ENCODE measurements at places on chromosomes 11 and 22.

DNA sequence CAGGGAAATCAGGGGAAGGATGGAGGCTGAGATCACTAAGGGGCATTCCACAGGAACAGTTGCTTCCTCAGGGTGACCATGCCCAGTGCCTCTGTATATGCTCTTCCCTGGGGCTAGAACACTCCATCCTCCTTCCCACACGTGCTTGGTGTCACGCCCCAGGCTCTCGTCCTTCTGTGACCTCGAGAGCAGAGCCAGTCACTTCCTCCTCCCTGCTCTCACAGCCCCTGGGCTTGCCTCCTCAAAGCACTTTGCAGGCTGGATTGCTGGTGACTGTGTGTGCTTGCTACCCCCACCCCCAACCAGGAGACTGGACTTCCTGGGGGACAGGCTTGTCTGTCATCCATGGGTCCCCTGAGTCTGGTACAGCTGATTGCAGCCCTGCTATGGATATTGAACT is 56.5 kb upstream of the AMPD3 start:
- DNase-seq = no peak

DNA sequence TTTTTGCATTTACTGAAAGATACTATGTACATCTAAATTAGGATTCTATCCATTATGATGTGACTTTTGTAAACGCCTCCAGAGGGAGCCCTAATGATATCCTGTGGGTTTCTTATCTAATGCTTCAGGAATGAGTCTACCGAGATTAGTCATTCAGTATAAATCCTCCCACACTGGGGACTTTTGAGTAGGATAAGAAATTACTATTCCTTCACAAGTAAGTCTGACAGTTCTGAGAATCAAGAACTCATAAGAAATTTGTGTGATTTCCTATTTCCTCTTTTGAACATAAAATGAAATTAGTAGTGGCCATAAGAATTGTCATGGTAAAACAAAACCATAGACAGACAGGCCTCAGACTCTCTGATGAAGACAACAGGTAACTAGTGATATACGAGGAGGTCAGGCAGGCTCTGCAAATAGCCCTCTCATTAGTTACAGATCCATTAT is 10.0 kb upstream of the OR5M1 start:
- DNase-seq = no peak

- no peak for DNase-seq
Measured at GRCh38 chr11:61061081-61061826, 41.0 kb upstream of the CD5 start.

GRCh38 chr11:85595285-85595884 is 31.8 kb downstream of the DLG2 start:
- no peak for DNase-seq

DNA sequence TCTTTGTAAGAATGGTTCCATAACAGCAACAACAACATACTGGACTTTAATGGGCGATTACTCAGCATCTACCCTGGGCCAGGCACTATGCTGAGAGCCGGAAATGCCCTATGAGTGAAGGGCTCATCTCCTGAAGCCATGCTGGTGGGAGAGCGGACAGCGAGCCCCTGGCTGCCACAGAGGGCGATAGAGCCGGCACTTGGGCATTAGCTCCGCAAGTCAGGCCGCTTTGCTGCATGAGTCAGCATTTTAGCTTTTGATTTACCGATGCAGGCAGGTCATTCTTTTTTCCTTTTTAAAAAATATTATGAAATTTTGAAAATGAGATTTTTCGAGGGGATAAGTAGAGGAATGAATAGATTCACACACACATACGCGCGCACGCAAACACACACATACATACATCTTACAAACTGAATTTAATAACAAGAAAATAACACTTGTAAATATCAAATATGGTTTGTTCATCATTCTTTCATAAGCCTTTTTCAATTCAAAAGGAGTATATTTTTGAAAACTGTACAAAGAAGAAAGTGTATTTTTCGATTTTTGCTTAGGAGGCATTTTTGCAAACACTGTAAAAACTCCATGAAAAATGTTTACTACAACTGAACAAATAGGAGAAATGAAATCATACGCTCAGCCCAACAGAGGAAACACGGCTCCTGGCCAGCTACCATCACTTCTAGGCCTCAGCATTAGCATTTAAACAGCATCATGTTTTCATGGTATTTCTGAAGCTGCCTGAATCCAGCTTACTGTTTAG is 667.3 kb downstream of the OPCML start:
- DNase-seq = no peak

DNA sequence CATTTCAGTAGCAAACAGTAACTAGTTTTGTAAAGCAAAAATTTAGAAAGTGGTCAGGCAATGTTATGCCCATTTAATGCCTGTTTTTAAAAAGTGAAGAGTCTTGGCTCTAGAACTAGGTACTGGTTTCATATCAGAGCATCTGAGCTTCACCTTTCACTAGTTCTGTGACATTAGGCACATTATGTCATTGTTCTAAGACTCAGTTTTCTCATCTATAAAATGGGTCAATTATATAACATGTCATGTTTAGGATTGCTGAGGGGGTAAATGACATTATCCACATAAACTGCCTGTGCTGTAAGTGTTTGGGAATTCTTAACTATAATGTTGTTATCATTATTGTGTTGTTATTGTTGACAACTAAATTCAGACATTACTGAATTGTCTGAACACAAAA is 235.6 kb upstream of the ZC3H12C start:
- DNase-seq = no peak

DNA sequence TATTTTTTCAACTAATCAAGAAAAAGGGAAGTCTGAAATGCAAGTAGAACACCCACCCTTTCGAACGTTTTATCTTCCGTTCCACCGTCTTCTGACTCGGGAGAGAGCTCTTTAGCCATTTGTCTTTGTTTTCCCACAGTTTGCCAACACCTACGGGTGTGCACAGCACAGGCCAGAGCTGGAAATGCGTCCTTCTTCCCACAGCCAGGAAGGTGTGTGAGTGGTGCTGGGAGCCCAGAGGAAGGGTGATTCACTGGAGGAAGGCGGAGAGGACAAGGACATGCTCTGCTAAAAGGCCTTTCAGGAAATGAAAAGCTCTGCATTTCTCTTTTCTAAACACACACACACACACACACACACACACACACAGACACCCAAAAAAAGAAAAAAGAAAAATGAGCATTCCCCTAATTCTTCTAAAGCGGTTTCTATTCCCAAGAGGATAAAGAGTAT is 18.5 kb downstream of the ENDOD1 start:
- DNase-seq = no peak

GRCh38 chr11:34250211-34250610 is 107.6 kb downstream of the ABTB2 start:
- no peak for DNase-seq

DNA sequence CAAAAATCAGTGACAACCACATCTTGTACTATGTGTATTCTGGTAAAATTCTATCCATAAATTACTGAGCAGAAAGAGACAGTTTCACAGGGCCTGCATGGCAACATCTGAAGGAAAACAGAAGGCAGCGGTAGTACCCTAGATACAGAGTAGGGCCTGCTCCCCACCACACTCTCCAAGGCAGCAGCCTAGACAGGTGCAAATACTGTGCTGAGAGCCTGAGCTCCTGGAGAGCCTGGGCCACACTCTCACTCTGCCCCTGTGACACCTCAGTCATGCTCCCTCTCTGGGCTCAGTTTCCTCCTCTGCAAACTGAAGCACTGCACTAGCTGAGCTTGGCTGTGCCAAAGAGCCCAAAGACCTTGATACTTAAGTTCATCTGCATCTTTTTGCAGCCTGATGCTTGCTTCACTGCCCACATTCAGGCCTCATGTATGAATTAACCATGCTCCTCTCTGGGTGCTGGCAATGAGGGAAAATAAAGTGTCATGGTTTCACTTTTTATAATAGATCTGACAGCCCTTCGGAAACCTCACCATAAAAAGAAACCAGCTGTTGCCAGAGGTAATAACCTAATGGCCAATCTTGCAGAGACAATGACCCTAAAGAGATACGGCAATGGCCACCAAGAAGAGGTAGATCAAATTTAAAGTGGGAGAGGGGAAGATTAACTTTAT is 104.7 kb downstream of the PLEKHA7 start:
- no peak for DNase-seq

GRCh38 chr11:130435671-130436070 is 7.3 kb upstream of the ADAMTS8 start:
- no peak for DNase-seq

DNA sequence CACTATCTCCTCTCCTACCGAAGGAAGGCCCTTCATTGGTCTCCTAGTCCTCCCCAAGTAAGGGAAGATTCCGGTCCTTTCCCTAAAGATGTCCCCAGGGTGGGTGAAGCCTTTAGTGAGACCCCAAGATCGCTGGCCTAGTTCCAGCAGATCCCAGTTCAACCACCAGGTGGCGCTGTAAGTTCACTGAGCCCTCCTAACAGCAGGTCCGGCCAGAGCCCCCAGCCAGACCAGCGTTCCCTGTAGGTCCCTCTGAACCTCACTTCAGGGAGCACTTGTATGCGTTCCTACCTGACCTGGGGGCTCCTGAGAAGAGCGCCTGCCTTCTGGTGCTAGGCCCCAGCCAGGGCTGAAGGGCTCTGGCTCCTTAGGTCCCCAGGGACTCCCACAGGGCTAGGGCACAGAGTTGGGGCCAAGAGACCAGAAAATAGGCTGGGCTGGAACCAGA is 38.1 kb downstream of the LMO1 start:
- no peak for DNase-seq

DNA sequence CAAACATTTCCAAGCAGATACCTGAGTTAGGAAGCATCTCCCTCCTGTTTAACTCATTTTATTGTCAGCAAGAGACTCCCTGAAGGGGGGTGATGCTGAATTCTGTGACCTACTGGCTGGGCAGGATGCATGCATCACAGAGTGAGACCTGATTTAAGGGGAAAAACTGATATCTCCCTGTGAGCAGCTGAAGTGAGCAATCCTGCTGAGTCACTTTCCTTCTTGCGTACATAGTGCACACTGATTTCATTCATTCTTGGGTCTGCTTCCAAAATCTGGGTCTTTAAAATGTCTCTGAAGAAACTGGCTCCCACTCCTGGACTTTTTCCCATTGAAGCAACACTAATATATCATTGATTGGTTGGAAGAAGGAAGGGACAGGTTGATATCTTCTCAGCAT is 23.3 kb downstream of the P4HA3 start:
- peak; percentile 91 for DNase-seq

DNA sequence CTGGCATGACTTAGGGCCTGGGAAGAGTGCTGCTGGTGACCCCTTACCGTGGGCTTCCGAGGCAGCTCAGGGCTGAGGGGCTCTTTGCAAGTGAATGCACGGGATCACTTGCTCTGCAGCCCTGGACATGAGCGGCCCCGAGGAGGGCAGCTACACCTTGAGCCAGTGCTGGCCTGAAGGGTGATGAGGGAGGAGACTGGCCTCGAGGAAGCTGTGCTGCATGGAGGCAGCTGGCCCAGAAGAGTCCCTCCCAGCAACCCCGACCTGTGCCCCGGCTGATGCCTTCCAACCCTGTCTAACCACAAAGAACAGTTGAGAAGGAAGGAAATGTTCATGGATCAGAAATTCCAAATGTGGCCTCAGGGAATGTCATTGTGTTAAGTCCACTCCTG is 45.2 kb downstream of the TBX1 start:
- DNase-seq = no peak

GRCh38 chr11:33889296-33889695 is 2.6 kb downstream of the LMO2 start:
- DNase-seq = no peak

GRCh38 chr22:48486134-48486532 is 1341.5 kb downstream of the BRD1 start:
- no peak for DNase-seq

GRCh38 chr11:88117281-88117858 is 57.9 kb downstream of the RAB38 start:
- no peak for DNase-seq

Measured in vagina (tissue), 2 donors.